ENCODE measurements at places on chromosomes 16 and 17. TPM values are rescaled to one million over a fixed set of nuclear protein-coding genes. Genes with fewer than 3 reads are reported as not detected.

Gene NLRC3
- total RNA-seq = not detected

GRCh38 chr17:65184235-65184959 lies 47.2 kb downstream of the RGS9 start:
- DNase-seq = no peak

- no peak for DNase-seq
Measured at GRCh38 chr17:56929362-56929969, 15.6 kb upstream of the TRIM25 start.

GRCh38 chr16:57720142-57720575 lies 15.4 kb upstream of the KATNB1 start:
- peak; percentile 55 for DNase-seq

Gene DNASE1L2
- 0.64 TPM for total RNA-seq

DNA sequence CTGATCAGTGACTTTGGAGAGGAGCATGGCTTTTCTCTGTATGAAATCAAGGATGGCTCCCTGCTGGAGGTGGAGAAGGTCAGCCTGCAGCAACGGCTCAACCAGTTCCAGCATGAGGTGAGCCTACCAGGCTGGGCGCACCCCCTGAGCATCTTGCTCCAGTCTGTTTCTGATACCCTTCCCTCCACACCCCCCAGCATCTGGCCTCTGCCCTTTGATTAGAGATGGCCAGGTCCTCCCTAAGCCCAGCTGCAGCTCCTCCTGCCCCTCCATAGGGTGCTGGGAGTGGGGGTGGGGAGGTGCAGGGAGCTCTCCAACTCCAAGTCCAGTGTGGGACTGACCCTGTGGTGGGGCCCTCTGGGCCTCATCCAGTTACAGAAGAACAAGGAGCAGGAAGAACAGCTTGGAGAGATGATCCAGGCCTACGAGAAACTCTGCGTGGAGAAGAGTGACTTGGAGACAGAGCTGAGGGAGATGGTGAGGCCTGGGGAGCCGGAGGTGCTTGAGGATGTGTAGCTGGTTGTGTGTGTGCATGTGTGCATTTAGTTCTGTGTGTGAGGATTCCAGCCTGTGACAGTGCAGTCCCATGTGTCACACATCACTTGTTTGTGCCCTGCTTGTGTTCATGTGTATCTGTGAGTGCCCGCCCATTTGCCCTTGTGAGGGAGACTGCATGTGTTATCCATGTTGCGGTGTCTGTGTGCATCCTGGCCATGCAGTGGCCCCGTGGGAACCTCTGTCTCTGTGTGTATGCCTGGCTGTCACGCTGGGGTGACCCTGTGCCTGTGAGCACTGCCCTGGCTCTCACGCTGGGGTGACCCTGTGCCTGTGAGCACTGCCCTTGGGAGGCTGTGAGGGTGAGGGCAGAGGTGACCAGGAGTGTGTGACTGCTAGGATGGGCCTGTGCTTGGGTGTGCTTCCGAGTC lies 3.0 kb downstream of the TBKBP1 start:
- no peak for DNase-seq

GRCh38 chr17:45696442-45696841 lies 87.7 kb upstream of the CRHR1 start:
- DNase-seq = no peak

Gene FGF11
- total RNA-seq = 3.9 TPM

GRCh38 chr17:79936641-79937381 lies 97.6 kb upstream of the CBX4 start:
- no peak for DNase-seq

DNA sequence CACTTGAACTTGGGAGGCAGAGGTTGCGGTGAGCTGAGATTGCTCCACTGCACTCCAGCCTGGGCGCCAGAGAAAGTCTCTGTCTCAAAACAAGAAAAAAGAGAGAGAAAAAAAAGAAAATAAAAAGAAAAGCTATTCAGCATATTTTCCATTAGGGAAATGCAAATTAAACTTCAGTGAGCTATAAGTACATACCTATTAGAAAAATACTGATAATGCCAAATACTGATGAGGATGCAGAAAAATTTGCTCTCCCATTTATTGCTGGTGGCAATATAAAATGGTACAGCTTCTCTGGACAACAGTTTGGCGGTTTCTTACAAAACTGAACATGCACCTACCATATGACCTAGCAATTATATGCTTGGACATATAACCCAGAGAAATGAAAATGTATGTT lies 9.8 kb downstream of the KRT10 start:
- DNase-seq = no peak

- DNase-seq = peak; percentile 80
Measured at GRCh38 chr16:77946823-77947222, 75.5 kb upstream of the CLEC3A start.

GRCh38 chr16:84905965-84906460 lies 86.2 kb downstream of the CRISPLD2 start:
- DNase-seq = no peak

Data from fibroblast of villous mesenchyme (primary cell).